CD4-positive, alpha-beta T cell treated with Interleukin-2 at 100 ng/mL for 4 hours (primary cell): ENCODE measurements at places on chromosomes 5 and 9.

GRCh38 chr9:2469681-2470221 lies 151.8 kb upstream of the VLDLR start:
- DNase-seq: no peak

DNA sequence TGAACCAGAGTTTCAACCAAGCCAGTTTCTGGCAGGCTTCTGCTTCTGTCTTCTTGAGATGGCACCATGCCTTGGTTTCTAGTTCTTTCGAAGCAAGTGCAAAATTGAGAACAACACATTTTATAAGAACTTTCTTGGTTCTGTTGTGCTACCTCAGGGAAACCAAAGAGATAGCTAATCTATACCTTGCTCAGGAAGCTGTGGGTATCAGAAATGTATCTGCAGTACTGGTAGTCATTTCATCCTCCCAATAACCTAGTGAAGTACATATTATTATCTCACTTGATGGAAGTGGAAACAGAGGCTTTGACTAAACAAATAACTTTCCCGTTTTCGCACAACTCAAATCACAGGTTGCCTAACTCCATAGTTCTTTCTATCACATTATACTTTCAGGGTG lies 246.6 kb downstream of the ENC1 start:
- DNase-seq: no peak

DNA sequence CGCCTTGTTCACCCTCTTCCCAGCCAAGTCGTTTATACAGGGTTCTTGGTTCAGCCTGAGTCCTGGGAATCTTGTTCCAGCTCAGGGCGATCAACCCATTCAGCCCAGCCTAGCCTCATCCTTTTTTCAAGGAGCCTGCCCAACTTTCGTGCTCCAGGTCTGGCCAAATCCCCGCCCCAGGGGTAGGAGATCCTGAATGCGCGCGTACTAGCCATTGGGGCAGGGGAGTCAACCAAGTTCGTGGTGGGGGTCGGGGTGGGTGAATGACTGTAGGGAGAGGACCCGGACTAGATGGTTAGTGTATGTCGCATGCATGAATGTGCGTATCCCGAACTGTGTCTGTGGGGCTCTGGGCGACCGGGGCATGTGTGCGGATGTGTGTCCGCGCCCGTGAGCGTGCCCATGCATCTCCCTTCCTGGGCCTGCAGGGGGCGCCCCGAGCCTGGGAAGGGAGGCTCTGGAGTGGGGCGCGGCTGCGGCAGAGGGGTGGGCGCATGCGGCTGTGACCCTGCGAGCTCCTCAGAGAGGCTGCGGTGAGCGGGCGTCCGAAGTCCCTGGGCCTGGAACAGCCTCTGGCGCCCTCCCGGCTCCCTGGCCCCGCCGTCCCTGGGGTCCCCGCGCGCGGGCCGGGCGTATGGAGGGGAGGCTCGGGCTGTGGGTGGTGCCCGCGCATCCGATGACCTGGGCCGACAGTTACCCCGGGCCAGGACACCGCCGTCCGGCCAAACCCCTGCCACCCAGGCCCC lies 8.7 kb downstream of the CCL21 start:
- peak; percentile 77 for DNase-seq

- DNase-seq: no peak
These were observed 5.9 kb upstream of the TRPM3 start for GRCh38 chr9:71127301-71127700.

DNA sequence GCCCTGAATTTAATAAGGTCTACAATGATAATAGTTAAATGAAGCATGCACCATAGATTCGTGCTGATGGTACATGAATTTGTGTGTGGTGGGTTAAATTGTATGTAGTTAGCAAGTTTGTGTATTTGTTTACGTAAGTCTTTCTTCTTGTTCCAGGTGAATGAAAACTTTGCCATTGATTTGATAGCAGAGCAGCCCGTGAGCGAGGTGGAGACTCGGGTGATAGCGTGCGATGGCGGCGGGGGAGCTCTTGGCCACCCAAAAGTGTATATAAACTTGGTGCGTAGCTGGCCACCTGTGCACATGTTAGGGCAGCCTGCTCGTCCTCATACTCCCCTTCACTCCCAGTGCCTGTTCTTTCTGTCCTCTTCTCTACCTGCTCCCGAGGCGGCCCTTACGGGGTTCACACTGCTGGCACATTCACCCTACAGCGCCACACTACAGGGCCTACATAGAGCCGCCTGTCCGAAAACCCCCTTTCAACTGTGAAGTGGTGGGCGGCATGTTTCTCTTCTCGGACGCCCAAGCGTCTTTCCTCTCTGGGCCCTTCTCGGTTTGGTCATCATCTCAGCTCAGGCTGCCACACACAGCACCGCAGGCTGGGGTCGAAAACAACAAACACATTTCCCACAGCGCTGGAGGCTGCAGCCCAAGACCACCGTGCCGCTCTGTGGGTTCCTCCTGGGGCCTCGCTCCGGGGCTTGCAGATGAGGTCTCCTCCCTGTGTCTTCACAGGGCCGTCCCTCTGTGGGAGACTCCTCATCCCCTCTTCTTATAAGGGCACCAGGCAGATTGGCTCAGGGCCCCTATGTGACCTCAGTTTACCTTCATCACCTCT lies 13.2 kb downstream of the NDUFS6 start:
- no peak for DNase-seq

GRCh38 chr9:87886933-87887505 lies 4.3 kb downstream of the SPATA31E1 start:
- no peak for DNase-seq

GRCh38 chr5:124949862-124950261 lies 203.4 kb upstream of the ZNF608 start:
- no peak for DNase-seq

GRCh38 chr5:138038826-138039225 lies 5.9 kb upstream of the FAM13B start:
- DNase-seq: no peak

DNA sequence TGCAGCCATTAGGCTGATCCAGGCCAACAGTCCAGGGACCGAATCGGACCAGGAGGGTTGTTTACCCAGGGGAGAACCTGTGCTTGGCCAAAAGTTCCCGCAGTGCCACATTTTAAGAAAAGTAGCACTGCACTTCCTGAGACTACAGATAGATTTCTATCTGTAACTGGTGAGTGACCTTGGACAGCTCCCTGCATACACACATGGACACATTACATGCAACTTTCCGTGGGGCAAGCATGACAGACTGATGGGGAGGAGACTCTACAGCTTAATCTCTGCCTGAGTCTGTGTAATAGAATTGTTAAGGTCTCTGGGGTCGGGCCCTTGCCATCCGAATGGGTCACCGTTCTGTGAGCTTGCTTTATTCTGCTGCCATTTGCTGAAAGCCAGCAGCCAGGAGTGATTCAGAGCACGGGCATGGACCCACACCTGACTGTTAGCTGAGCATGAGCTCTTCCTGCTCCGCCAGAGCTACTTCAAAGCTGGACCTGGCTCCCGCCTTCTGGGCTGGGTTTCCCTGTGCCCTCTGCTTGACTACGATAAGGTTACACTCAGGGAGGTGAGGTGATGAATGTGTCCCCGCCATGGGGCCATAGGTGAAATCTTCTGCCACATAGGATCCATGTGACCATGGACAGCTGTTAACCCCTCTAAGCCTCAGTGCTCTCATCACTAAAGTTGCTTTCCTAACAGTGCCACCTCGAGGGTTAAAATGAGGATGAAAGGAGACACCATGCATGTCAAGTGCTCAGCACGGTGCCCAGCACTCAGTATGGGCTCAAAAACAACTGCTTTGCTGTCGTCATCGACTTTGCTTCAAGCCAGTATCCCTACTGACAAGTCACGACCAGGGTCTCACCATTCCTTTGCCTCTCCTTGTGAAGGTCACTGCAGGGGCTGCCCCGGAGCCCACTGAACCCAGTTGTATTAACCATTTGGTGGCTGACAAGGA lies 200.0 kb downstream of the MELK start:
- no peak for DNase-seq

DNA sequence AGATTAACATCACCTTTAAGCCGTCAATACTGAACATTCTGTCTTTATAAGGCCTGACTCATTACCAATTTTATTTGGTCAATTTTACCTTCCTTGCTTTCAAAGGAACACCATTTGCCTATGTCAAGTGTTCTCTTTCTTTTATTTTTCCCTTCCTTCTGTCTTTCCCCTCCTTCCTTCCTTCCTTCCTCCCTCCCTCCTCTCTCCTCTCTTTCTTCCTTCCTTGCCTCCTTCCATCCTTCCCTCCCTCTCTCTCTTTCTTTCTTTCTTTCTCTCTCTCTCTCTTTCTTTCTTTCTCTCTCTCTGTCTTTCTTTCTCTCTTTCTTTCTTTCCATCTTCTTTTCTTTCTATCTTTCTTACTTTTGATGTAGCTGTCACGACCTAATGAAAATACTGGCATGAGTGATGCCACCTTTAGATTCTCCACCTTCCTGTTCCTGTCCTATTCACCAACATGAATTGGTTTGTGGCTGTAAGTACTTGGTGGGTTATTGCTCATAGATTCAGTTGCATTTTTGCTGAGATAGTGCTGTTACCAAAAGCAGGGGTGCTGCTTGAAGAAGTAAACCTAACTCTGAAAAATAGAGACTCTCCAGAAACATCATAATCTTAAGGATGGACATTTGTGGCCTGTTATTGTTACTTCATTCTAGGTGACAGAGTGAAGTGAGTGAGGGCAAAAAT lies 33.8 kb downstream of the DOCK8 start:
- peak; percentile 14 for DNase-seq

DNA sequence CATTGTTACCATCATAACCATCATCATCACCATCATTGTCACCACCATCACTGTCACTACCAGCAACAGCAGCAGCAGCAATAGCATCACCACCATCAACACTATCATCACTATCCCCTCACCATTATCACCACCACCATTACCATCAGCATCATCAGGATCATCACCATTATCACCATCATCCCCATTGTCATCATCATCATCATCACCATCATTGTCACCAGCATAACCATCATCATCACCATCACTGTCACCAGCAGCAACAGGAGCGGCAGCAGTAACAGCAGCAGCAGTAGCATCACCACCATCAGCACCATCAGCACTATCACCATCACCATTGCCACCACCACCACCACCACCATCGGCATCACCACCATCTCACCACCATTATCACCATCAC lies 48.4 kb downstream of the S1PR3 start:
- no peak for DNase-seq
